ENCODE measurements at places on chromosomes 5 and 9. TPM values are rescaled to one million over a fixed set of nuclear protein-coding genes. Genes with fewer than 3 reads are reported as not detected.

DNA sequence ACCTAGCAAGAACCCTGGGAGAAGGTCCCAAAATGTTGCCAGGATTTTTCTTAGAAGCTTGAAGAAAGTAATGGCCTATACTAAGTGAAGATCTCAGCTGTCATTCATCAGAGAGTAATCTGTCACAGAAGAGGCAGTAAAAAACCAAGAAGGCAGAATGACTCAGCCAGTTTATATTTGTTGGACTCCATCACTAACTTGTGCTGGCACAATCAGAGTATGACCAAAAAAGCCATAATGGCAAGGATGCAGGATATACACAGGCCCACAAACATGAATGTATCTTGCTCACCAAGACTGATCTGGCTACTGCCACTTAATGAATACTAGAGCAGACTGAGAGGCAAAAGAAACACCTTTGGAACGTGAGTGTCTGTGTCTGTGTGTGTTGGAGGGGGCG is 104.0 kb upstream of the POU5F2 start:
- no peak for DNase-seq

- DNase-seq, result no peak
Observed at GRCh38 chr5:138595180-138595795, 20.1 kb upstream of the HSPA9 start.

DNA sequence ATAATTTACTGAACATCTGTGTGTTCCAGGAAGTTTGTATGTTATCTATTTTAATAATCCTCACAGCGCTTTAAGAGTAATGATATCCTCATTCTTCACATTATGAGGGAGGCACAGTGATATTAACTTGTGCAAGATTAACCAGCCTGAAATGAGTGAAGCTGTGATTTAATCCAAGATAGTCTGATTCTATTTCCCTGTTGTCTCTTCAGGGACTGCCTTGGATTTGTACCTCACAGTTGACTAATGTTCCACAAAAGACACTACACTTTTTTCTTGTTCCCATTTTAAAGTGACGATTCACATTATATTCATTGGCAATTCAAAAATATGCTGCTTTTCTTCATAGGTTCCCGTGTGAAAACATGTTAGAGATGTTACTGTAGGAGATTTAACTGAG is 125.3 kb upstream of the GNA14 start:
- no peak for DNase-seq

- DNase-seq, result no peak
Observed at GRCh38 chr5:39059064-39059463, 15.1 kb downstream of the RICTOR start.

PCDHB13 gene
- 4.7 TPM for total RNA-seq

KCNN2 gene
- 15.4 TPM for total RNA-seq

HRCT1 gene
- total RNA-seq, result 0.40 TPM

GRCh38 chr5:75152860-75153259 is 83.8 kb downstream of the ANKRD31 start:
- no peak for DNase-seq

- no peak for DNase-seq
Observed at GRCh38 chr5:32098291-32098690, 75.8 kb downstream of the GOLPH3 start.
